GM23248 (cell line): ENCODE measurements at places on chromosomes 7 and 10.

- DNase-seq, result peak; percentile 33
Observed at GRCh38 chr7:107982918-107983389, 20.0 kb downstream of the LAMB1 start.

DNA sequence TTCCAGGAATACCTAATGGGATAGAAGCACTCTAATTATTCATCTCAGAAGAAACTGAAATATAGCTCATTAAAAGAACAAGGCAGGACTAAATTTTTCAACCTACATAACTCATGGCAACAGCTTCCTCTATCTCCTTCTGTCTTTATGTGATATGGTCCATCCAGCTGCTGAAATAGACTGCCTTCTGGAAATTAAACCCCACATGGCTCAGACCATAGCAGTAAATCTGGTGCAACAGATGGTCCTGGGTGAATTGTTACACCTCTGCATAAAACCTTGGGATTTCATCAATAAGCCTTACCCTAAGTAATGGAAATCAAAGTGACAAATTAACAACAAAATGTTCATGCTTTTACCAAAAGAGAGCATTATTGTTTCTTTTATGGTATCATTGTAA is 205.6 kb upstream of the CSTF2T start:
- DNase-seq, result no peak

GRCh38 chr7:117227091-117227490 is 95.8 kb downstream of the WNT2 start:
- DNase-seq, result peak; percentile 36

GRCh38 chr7:137026176-137026500 is 157.7 kb downstream of the CHRM2 start:
- no peak for DNase-seq

DNA sequence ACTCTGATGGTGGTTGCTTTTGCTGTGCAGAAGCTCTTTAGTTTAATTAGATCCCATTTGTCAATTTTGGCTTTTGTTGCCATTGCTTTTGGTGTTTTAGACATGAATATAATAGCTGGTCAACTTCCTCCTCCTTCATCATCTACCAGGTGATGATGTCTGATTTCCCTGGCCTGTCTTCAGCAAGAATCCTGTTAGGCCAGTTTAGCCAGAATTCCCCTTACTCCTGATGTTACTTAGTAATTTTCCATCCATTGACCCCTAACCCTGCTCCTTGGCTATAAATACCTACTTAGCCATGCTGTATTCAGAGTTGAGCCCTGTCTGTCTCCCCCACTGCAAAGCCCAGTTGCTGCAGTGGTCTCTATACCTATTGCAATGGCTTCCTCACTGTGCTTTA is 91.4 kb downstream of the ZNF777 start:
- no peak for DNase-seq

GRCh38 chr10:79563426-79563825 is 3.2 kb upstream of the SFTPA2 start:
- DNase-seq, result no peak

DNA sequence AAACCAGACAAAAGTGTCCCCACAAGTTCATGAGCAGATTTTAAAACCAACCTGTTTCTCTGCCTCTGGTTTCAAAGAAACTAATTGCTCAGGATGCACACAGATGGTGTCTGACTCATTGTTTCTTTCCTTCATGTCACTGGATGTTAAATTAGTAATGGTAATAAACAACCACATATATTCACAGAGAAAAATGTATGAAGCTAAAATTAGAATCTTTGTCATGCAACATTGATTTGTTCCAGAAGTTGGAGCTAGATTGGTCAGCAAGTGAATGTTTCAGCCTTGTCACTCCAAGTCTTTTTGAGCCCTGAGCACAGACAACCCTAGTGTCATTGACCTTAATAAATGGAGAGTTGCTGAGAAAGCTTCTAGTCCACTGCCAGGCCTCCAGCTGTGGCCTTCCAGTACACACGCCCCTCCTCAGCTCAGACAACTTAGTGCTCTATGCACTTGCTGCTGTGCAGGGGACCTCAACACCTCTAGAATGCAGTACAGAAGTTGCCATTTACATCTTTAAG is 175.9 kb downstream of the CCDC71L start:
- peak; percentile 88 for DNase-seq

- no peak for DNase-seq
Observed at GRCh38 chr7:117084286-117084685, 131.0 kb downstream of the ST7 start.

DNA sequence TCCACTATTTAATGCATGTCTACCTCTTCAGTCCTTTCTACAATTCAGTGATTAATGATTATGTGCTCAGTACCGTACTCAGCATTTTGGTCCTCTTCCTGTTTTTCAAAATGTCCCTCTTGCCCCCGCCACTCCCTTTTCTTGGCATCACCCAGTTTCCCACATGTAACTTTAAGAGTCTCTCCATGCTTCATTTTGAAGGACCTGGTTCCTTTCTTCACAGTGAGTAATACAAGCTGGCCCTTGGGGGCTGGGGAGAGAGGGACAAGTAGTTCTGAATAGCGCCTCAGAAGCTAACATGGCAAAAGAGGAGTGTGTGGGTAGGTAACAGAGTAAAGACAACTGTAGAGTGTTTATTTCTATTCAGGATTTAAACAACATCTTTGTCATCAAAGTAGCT is 34.6 kb upstream of the SLIT1 start:
- no peak for DNase-seq

DNA sequence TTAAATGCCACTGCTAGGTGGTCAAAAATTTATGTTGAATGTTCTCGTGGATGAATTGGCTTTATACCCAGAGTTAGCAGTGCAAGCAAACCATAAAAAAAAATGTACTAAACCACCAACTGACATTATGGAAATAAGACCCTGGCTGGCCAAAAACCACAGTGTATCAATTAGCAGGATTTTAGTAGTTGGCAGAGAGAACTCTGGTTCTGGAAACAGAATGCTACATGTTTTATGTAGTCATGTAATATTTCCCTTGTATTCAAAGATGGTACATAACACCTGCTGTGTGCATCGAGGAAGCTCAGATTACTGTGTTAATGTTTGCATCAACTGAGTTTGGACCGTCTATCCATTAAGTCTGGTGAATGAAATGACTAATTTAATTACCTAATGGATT is 618.5 kb downstream of the CCSER2 start:
- DNase-seq, result no peak

DNA sequence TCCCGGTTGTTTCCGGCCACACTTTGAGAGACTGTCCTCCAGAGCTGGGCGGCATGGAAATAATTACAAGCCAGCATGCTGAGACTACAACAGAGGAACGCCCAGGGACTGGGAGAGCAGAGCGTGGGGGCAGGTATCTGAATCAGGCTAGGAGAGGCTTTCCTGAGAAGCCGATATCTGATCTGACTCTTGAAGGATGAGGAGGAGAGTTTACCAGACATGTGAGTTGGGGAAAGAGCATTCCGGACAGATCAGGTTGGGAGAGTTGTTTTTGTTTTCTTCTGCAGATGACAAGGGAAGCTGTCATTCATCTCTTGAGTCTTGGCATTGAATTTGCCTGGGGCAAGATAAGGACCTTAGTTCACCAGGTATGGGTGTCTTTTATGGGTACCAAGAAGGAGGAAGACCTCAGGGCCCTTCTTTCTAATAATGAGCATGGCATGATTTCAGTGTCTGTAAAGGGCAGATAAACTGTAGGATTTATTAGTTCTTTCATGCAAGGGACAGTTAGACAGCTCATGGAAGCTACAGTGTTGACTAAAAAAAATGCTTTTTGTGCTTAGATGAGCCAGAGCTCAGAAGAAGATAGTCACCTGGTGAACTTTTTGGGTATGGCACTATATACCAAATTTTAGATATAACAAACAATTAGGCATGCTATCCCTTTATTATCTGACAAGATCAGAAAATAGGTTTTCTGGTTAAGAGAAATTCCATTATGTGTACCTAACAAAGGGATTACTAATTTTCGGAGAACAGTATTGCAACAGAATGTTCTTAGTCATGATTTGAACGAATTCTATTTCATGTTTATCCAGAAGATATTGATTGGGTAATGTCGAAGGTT is 36.2 kb downstream of the WBP1L start:
- DNase-seq, result peak; percentile 80

GRCh38 chr10:112821038-112821437 is 129.0 kb upstream of the TCF7L2 start:
- DNase-seq, result no peak

DNA sequence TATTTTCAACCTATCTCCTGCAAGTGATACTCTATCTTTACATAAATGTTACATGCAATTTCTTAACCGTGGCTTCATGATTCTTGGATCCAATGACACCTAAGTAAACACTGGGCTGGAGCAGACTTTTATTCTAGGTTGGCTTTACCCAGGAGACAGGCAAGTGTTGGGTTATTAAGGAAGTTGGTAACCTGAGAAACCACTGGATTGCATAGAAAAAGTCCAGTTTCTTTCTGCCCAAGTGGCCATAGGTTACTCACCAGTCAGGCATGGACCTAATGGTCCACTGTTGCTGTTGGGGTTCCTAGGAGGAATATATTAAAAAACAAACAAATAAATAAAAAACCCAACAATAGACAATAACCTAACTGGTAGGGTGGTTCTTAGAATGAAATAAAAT is 112.8 kb downstream of the SEMA3D start:
- peak; percentile 6 for DNase-seq

DNA sequence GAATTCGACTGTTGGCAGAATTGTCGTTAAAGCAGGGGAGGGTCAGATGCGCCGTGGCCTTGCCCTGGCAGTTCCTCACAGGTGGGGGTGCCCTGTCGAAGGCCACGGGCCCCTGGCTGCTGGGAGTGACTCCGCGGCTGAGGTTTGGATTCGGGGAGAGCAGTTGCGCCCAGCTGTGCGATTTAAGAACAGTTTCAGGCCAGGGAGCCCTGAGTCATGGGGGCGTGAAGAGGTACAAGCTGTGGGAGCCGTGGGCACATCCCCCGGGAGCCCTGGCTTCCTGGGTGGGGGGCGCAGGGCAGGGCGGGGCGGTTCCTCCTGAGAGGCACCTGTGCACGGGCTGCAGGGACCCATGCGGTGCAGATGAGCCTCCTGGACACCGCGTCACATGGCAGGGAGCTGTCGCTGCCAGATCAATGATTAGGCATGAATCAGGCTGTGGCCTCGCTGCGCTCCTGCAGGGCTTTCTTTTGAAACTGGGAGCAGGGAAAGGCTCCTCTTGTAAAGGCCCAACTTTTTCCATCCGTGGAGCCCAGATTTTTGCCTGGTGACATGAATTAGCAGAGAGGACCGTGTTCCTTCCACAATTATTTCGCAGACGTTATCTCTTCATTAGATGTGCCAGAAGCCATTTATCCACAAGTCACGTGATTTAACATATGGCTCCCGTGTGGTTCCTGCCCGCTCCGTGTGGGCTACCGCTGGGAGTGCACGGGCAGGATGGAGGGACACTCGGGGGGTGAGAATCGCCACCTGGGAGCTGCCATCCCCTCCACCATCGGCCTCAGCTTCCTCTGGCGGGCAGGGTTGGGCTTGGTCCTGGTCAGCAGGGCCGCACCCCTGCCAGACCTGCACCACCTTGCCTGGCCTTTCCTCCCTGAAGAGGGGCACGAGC is 918 bp downstream of the PWWP2B start:
- peak; percentile 87 for DNase-seq

- DNase-seq, result no peak
Observed at GRCh38 chr7:83451501-83452045, 197.4 kb downstream of the SEMA3E start.

- DNase-seq, result no peak
Observed at GRCh38 chr10:22515009-22515408, 169.7 kb downstream of the SPAG6 start.

- no peak for DNase-seq
Observed at GRCh38 chr10:15884447-15884846, 24.1 kb upstream of the MINDY3 start.

DNA sequence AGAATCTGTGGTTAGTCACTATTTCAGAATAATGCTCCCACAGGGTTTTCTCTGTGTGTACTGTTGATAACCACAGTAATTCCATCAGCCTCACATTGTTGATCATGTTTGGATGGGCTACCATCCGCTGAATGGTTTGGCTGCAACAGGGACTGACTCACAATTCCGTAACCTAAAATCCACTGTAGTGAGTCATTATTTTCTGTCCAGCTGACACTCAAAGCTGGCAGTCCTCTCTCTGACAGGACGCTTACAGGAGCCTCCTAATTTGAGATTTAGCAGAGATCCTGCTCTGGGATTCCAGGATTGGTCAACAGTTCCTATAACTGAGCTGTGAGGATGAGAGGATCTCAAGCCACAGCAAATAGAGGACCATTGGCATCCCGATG is 32.7 kb downstream of the VWA2 start:
- DNase-seq, result peak; percentile 95

- DNase-seq, result no peak
Observed at GRCh38 chr7:1052031-1052818, 7.9 kb downstream of the GPR146 start.

DNA sequence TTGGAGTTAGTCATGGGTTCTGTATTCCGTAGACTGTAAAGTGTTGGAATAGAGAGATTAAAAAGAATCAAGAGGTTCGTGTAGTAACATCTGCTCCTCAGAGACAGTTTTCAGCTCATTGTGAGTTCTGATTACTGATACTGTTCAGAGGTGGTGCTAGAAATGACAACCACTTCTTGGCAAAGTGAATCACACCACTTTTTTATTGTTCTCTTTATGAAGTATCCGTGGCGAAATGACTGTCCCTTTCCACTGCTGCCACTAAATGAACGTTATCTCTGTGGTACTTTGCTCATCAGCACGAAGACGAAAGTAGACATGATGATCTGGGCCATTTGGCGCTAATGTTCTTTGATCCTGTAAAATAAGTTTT is 860 bp downstream of the RPP30 start:
- peak; percentile 41 for DNase-seq

GRCh38 chr7:40658729-40659128 is 523.9 kb downstream of the SUGCT start:
- peak; percentile 90 for DNase-seq

DNA sequence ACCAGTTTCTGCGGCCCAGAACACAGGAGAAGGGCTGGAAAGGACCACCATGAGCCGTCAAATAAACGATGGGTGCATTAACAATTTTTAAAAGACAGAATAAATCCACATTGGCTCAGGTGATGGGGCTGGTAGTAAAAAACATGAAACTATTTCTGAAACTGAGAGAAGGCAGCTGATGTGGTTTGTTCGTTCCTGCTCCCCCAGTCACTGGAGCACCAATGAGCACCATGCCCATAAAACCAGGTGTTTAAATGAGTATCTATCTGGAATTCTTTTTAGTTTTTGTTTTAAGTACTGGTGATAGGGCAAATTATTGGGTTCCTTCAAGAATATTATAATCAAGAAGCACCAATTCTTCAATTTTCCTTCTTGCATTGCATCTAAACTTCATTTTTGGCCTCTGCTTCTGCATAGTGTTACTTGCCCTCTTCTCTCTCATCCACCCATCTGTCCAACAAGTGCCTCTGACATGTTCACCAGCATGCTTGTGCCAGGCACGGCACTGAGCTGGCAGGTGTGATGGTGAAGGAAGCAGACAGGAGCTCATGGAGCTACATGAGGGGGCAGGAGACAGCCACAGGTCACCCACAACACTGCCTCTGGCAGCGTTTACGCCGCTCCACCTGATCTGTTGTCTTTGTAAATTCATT is 65.5 kb downstream of the LARP4B start:
- no peak for DNase-seq

GRCh38 chr7:85103357-85103756 is 83.5 kb downstream of the SEMA3D start:
- DNase-seq, result peak; percentile 53

GRCh38 chr7:110442381-110442837 is 648.5 kb upstream of the LRRN3 start:
- no peak for DNase-seq
